GM19239 (cell line): ENCODE measurements at places on chromosomes 2 and 18.

GRCh38 chr2:212473211-212473610 is 65.4 kb downstream of the ERBB4 start:
- DNase-seq = no peak

DNA sequence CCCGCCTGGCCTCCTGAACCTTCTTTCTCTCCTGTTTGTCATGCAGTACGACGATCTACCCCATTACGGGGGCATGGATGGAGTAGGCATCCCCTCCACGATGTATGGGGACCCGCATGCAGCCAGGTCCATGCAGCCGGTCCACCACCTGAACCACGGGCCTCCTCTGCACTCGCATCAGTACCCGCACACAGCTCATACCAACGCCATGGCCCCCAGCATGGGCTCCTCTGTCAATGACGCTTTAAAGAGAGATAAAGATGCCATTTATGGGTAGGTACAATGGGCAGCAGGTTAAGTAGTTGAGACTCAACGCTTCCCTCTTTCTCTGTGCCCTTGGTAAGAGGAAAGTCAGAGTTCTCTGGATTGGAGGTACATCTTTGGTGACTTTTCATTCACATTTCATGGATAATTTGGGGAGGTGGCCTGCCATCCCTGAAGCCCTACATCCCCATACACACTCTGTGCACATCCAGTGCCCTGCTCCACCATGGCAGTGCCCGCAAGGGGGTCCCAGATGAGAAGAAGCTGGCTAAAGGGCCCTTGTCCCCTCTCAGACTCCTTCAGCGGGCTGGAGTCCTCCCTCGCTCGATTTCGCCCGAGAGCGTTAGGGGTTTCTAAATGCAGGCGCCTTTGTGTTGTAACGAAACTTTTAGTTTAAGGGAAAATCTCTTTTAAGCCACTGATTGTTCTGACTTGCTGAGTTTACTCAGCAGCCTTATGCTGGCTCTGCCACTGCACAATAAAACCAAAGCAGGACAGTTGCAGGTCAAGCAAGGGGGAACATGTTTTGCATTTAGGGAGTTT is 3.0 kb downstream of the MEIS1 start:
- DNase-seq = no peak

DNA sequence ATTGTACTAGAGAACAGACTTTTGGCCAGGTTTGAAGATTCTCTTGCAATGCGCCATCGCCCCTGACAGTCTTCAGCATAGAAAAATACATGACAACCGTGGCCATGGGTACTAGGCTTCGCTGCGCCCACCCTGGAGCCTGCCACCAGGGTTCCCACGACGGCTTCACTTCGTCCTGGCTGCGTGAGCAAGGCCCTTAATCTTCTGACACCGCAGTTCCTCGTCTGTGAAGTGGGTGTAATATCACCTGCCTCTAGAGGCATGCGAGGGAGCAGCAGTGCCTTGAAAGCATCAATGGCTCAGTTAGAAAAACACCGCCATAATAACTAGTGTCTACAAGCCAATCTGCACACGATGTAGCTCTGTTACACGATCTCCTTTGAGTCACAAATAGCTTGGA is 175.2 kb upstream of the HS6ST1 start:
- DNase-seq = no peak

DNA sequence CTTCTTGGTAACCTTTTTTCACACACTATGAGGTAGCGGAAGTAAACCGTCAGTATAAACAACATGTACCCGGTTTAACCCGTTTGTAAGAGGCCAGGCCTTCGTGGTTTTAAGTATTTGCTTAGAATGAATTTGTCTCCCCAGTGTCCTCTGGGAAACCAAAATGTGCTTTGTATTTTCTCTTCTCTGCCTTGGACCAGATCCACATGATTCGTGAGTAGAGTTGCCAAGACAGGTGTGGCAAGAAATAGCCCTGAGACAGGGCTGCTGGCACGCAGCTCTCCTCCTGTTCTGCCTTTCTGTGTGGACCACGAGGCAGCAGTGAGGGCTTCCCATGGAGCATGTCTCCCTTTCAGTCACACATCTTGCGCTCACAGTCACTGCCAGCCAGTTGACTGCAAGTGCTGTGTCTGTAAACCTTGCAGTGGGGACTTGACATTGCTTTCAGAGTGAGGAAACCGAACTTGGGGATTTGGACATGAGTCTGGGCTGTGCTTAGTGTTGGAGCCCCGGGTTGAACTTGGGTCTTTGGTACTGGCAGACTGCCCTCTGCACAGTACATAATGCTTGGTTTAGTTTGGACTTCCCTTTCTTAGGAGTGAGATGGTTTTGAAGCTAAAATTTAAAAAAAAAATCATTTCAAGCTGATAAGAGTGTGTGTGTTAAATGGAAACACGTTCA is 19.1 kb downstream of the BCL2L11 start:
- DNase-seq = no peak

GRCh38 chr2:207502577-207503198 is 27.1 kb upstream of the CREB1 start:
- no peak for DNase-seq
